ENCODE measurements at places on chromosomes 5 and 9.

- DNase-seq = no peak
These were observed 191.1 kb upstream of the GAS1 start for GRCh38 chr9:87138128-87139040.

GRCh38 chr9:94031946-94032345 lies 52.3 kb upstream of the PTPDC1 start:
- no peak for DNase-seq

GRCh38 chr5:3564116-3564515 lies 31.5 kb upstream of the IRX1 start:
- no peak for DNase-seq

DNA sequence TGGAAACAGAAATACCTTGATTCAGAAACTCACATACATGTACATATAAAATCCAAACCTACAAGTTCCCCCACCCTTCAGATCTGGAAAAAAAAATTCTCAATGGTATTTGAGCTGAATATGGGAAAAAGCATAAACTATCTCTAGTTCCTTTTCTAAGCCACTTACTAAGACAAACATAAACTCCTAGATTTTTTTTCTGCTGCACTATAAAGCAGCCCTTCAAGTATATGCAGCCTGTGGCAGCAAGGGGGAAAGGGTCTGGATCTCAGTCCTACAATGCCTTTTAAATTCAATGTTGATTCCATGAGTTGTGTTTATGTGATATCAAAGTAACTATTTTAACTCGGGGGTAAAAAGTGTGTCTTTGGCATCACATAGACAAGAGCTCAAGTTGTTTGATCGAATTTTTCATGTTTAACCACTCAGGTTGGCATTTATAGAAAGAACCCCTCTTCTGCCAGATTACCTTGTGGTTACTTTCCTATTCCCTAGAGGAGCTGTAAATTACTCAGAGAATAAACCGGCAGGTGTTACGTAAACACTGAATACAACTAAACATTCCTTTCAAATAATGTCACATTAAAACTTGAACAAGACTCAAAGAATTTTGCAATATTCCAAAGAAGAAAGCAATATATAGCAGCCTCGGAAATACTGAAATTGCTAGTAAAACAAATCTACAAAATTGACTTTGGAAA lies 91.8 kb upstream of the FER start:
- DNase-seq = peak; percentile 8

GRCh38 chr9:104915049-104915448 lies 12.9 kb downstream of the ABCA1 start:
- no peak for DNase-seq

DNA sequence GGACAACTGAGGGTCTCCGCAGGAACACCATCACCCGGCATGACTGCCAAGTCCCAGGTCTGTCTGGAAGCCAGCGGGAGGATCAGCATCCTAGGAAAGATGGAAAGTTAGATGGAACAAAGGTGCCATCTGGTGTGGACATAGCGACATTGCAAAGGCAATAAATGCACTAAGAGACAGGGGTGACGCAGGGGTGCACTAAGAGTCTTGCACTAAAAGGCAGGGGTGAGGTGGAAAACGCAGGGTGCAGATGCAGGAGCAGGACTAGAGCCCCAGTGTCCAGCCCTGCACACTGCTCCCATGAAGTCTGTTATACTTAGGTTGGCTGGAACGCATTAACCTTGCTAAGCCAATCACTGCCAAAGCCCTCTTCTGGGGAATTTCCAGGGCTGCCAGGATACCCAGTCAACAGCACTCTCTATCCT lies 15.5 kb downstream of the ATOX1 start:
- peak; percentile 58 for DNase-seq

DNA sequence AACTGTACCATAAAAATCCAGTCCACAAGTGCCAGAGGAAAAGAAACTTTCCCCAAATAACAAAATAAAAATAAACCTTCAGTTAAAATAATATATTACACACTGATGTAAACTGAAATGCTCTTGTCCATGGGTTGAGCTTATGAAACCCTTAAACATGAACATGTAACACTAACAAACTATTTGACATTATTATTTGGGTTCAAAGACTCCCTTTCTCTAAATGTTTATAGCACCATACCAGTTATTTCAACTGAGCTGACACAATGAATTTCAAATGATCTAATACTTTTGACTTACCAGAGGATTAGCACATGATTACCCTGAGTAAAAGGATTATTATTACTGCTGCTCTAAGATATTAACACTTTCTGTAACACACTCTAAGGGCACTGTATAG lies 251.1 kb downstream of the BNC2 start:
- DNase-seq = no peak

DNA sequence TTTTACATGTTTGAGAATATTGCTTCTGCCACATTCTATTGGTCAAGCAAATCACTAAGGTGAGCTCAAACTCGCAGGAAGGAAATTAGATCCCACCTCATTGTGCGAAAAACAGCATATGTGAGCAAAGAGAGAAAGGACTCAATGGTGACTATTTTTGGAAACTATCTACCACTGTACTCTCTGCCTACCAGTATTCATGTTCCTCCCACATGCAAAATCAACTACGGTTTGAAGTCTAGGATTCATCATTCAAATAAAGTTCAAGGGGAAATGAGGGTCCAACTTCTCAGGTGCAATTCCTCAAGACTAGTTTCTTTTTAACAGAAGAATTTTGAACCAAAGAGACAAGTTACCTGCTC lies 60.6 kb downstream of the FAM174A start:
- no peak for DNase-seq

DNA sequence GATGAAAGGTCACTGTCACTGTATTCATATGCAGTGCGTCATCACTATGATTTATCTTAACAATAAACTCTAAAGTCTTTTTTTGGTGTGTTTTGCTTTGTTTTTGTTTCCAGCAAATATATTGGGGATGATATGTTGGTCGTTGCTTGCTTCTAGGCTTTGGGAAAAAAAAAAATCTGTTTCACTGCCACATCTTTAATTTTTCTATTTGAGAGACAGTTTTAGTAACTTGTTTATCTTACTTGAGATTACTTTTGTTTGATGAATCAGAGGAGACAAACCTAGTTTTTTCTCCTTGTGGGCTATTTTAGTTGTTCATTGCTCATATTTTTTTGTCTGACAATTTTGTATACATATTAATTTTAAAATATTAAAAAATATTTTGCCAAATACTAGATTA lies 19.4 kb downstream of the CWC27 start:
- DNase-seq = no peak

- DNase-seq = no peak
These were observed 114.3 kb upstream of the DAP start for GRCh38 chr5:10875201-10875768.

DNA sequence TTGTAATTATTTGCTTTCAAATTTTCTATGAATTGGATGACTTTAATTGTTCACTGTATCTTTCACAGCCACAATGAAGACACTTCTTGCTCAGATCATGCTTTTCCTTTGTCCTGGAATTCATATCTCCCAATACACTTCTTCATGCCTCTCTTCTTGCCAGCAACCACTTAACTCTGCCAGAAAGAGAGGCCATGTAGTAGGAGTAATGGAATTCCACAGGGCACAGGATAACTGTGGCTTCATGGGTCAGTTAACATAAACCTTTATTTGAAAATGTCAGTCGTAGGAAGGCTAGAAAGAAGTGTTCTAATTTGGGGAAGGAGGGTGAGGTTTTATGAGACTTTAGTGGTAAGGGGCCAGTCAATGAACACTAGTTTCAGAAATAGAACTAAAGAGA lies 190.3 kb downstream of the TMEM167A start:
- no peak for DNase-seq

GRCh38 chr5:14794583-14795230 lies 76.9 kb downstream of the ANKH start:
- DNase-seq = no peak

DNA sequence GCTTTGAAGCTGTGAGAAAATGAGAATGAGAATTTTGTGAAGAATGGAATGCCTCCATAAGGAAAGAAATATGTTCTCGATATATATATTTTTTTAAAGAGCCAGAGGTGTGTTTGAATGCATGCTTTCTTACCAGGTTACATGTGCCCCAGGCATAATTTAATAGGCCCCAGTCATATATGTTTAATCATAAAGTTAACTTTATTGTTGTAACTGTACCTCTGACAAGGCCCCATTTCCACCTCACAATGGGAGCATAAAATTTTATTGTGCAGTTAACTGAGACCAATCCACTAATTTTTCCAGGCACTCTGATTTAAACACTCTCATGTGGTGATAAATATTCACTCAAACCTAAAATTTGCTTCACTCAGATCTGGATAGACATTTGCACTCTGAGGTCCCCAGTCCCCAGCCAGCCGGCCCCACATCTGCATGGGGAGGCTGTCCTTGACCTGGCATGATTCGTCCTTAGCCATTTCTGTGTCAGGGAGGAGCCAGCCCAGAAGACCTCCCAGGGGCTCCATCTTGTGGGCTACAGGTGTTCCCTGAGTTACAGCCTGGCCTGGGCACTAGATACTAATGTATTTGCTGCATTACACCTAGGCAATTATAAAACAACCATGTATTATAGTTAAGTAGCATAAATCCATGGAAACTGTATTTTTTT lies 245.8 kb downstream of the MTRR start:
- DNase-seq = no peak

DNA sequence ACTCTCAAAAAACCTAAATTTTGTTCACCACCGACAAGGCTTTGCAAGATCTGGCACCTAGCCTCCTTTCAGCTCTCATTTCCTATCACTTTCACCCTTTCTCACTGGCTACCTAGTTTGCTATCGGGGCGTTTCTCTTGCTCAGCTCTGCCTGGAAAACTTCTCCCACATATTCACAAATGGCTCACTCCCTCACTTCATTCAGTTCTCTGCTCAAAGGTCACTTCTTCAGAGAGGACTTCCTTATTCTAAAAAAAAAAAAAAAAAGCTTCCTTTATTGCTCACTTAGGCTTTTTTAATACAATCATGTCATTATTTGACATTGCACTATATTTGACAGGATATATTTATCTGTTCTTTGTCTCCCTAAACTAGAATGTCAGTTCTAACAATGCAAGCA lies 2.1 kb upstream of the SLC25A46 start:
- DNase-seq = no peak

GRCh38 chr9:110900456-110900855 lies 137.8 kb downstream of the LPAR1 start:
- DNase-seq = no peak

DNA sequence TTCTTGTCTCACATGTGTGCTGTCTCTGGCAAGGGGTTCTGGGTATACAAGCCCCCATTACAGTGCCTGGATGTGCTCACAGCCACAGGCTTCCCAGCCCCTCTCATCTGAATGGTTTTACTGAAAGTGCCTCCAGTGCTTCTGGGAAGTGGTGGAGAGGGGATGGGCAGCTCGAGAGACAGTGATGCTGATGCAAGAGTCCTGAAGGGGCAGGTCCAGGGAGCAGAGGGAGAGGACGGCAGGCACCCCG lies 93.5 kb downstream of the PHF2 start:
- DNase-seq = peak; percentile 22

DNA sequence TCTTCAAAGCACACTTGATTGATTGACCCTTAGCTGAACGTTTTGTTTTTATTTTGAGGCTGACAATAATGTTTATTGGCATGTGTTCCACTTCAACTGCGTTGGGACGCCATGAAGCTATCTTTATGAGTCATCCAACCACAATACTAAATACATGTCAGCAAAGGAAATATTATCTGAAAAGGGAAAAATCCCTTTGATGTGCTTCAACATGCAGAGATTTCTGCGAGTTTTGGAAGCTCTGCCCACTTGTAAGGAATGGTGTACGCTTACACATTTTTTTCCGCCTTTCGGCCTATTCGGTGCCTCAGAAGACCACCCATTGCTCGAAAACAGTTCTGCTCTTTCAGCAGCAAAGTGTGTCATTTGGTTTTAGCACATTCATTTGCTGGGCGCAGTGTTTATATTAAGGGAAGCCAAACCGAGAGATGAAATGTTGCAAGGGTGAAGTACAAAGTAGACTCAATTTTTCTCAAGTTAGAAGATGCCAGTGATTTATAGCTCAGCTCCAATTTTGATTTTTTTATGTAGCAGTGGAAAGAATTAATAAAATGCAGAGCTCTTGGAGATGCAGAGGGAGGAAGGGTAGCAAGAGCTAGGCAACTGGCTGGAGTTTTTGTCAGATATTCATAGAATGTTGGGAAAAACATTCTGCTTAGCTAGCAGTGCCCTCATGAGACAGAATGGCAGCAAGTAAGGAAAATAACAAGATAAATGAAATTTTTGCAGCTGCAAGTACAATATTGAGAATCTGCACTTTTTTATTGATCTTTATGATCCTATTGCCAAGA lies 68.9 kb downstream of the PRDM6 start:
- DNase-seq = peak; percentile 9

- no peak for DNase-seq
These were observed 1.2 kb downstream of the DIPK1B start for GRCh38 chr9:136713550-136713949.

DNA sequence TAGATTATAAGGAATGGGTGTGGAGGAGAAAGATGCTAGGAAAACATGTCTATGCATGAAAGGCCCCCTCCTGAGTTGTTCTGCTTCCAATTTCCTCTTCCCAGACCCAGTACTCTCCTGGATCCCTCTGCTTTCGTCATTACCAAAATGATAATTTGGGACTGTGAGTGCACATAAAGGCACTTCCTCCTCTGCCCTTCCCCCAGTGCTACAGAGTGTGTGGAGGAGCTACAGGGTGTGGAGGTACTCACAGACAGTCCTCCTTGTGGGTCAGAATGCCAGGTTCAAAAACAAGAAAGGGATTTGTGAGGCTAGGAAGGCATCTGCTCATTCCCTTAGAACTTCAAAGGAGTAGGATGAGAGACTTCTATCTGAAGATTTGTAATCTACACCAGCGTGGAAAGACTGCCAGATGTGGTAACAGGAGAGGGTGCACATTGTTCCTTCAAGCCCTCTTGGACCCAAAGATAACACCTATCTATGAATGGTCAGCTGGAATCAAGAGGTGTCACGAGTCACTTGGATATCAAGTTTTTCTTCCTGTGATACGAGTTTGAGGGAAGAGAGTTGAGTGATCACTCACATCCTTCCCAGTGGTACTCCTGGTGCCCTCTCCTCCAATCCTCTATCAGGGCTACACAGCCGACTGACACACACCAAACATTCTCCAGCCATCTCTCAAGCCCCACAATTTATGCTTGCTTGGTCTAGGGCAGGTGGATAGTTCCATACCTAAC lies 201.1 kb downstream of the EPB41L4A start:
- DNase-seq = no peak

- DNase-seq = no peak
These were observed 8.4 kb upstream of the KIF12 start for GRCh38 chr9:114107286-114108001.

GRCh38 chr5:135880278-135880677 lies 15.4 kb downstream of the IL9 start:
- DNase-seq = no peak

DNA sequence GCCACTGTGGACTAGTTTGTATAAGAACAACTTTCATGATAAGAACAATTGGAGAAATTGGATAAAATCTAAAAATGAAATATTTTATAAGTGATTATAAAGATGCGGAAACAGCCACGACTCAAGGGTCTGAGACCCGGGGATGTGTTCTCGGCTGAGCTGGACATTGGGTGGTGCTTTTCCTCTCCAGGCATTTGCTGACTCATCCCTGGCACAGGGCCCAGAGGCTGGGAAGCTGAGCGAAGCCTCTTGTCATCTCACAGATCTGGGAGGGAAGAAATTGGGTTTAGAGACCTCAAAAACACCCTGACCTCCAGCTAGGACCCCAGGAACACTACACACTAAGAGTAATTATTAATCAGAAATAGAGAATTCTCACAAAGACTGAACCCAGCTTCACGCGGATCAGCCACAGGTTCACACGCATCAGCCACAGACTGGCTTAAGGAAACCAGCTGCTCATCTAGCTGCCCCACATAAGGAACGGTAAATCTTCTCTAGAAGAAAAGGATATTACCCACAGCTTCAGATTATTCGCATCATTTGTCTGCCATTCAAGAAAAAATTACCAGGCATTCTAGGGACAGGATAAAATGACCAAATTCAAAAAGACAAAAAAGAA lies 2.8 kb upstream of the OR2V1 start:
- DNase-seq = peak; percentile 83
